ENCODE measurements at places on chromosomes 11 and 22. TPM values are rescaled to one million over a fixed set of nuclear protein-coding genes. Genes with fewer than 3 reads are reported as not detected.

Gene GAL3ST3
- not detected for polyA plus RNA-seq

Gene MS4A1
- polyA plus RNA-seq = 5.1 TPM

Gene GP1BB
- polyA plus RNA-seq = 2.8 TPM

DNA sequence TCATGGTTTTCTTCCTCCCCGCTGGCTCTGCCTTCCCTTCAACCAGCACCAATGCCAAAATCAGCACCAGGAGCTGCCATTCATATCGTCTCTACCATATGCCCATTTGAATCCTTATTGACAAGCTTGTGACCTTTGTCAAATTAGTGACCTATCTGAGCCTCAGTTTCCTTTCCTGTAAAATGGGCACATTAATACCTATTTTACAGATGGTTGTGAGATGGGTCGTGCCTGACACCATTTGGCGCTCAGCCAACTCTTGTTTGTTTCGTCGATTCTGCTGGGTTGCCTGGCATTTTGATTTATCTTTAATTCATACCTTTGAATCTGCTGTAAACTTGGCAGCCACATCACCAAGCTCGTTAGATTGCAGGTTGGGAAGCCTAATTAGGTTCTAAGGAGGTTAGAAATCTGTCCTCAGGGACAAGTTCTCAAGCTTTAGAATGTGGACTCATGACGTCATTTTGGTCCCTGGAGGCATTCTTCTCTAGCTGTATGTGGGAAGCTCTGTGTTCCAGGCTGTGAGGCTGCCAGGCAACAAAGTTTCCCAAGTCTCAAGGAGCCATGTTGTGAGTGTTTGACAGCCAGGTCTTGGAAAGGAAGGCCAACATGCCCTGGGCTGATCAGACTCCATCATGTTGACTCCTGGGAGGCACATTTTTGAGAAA is 61.0 kb downstream of the RPS6KA4 start:
- H3K4me1 ChIP-seq = peaks cover 3% of the 10 kb centered on the region
- no peak overlapping the region for H3K4me3 ChIP-seq
- H3K27ac ChIP-seq = no peak overlapping the region
- no peaks in the 10 kb centered on the region for H3K27me3 ChIP-seq
- H3K36me3 ChIP-seq = no peaks in the 10 kb centered on the region

GRCh38 chr11:60592601-60593000 is 77.4 kb downstream of the MS4A13 start:
- no peaks in the 10 kb centered on the region for H3K27me3 ChIP-seq
- no peak overlapping the region for H3K4me3 ChIP-seq
- no peak for DNase-seq
- H3K36me3 ChIP-seq = no peaks in the 10 kb centered on the region
- H3K27ac ChIP-seq = no peak overlapping the region
- no peaks in the 10 kb centered on the region for H3K4me1 ChIP-seq

- H3K27me3 ChIP-seq = no peaks in the 10 kb centered on the region
- H3K4me3 ChIP-seq = no peak overlapping the region
- H3K36me3 ChIP-seq = no peaks in the 10 kb centered on the region
- no peaks in the 10 kb centered on the region for H3K4me1 ChIP-seq
- no peak for DNase-seq
- no peak overlapping the region for H3K27ac ChIP-seq
Observed at GRCh38 chr11:70298243-70298915, 27.9 kb downstream of the PPFIA1 start.

GRCh38 chr22:44933666-44934453 is 75.9 kb downstream of the PHF21B start:
- no peaks in the 10 kb centered on the region for H3K27me3 ChIP-seq
- no peaks in the 10 kb centered on the region for H3K36me3 ChIP-seq
- no peak for DNase-seq

DNA sequence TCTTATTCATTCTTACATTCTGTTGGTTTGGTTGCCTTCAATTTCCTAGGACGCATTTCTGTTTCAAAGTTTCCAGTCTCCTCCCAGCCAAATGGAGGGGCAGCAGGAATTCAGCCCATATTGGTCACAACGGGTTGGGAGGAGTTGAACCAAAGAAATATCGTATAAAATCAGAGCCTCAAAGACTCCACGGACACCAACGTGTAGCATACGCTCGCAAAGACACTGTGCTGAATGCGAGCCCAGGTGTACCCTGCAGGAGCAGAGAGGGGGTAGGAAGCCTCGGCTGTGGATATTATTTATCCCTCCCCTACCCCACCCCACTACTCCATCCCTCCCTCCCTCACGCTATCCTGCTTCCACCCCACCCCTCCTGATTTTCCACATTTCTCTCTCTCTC is 15.5 kb upstream of the CCND1 start:
- peaks cover 3% of the 10 kb centered on the region for H3K4me1 ChIP-seq
- H3K36me3 ChIP-seq = no peaks in the 10 kb centered on the region
- no peak overlapping the region for H3K4me3 ChIP-seq
- no peaks in the 10 kb centered on the region for H3K27me3 ChIP-seq
- no peak overlapping the region for H3K27ac ChIP-seq
- no peak for DNase-seq

DNA sequence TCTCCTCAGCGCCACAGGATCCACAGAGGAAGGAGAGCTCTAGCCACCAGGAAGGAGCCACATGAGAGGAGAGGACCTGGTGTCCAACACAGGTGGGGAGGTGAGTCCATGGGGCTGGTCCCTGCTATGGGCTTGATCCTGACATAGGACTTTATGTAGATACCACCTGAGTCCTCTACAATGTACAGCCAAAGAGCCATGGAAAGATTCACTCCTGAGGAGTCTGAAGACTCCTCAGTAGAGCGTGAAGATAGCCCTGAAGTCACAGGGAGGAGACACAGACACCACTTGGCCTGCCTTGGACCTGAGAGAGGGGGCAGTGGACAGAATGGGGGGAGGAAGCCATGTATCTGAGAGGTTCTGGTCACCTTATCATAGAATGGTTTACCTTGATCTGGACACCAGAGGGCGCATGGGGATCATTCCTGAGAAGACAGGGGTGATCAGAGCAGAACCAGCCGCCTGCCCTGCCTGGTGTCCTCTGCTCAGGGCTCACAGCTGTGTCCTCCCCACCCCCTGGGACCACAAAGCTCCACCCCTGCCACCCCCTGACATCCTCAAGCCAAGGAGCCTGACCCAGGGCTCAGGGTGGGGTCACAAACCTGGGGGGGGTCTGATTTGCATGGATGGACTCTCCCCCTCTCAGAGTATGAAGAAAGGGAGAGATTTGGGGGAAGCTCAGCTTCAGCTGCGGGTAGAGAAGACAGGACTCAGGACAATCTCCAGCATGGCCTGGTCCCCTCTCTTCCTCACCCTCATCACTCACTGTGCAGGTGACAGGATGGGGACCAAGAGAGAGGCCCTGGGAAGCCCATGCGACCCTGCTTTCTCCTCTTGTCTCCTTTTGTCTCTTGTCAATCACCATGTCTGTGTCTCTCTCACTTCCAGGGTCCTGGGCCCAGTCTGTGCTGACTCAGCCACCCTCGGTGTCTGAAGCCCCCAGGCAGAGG is 77.0 kb downstream of the ZNF280B start:
- no peak overlapping the region for H3K4me3 ChIP-seq
- H3K4me1 ChIP-seq = no peaks in the 10 kb centered on the region
- no peak overlapping the region for H3K27ac ChIP-seq

DNA sequence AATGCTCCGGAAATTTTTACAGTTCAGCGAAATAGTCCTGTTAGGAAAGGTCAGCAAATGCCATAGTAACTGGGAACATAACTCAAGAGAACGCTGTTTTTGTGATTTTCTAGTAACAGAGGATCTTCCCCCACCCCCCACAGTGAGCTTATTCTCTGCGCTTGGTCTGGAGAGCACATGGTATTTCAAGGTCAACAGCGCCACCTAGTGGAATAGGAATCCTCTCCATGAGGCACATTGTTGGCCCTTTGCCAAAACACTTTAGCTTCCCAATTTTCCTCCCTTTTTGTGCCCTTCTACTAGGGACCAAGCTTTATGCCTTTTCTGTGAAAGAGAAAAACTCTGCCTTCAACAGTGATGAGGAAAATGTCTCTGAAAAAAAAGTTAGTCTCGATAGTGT is 13.2 kb upstream of the OR4C12 start:
- no peaks in the 10 kb centered on the region for H3K27me3 ChIP-seq
- H3K4me1 ChIP-seq = no peaks in the 10 kb centered on the region
- H3K4me3 ChIP-seq = no peak overlapping the region
- H3K27ac ChIP-seq = no peak overlapping the region
- no peaks in the 10 kb centered on the region for H3K36me3 ChIP-seq

- H3K36me3 ChIP-seq = peaks cover 10% of the 10 kb centered on the region
- H3K4me1 ChIP-seq = no peaks in the 10 kb centered on the region
- no peak overlapping the region for H3K4me3 ChIP-seq
- DNase-seq = no peak
- no peak overlapping the region for H3K27ac ChIP-seq
- no peaks in the 10 kb centered on the region for H3K27me3 ChIP-seq
Observed at GRCh38 chr22:29115682-29116288, 43.0 kb downstream of the KREMEN1 start.

DNA sequence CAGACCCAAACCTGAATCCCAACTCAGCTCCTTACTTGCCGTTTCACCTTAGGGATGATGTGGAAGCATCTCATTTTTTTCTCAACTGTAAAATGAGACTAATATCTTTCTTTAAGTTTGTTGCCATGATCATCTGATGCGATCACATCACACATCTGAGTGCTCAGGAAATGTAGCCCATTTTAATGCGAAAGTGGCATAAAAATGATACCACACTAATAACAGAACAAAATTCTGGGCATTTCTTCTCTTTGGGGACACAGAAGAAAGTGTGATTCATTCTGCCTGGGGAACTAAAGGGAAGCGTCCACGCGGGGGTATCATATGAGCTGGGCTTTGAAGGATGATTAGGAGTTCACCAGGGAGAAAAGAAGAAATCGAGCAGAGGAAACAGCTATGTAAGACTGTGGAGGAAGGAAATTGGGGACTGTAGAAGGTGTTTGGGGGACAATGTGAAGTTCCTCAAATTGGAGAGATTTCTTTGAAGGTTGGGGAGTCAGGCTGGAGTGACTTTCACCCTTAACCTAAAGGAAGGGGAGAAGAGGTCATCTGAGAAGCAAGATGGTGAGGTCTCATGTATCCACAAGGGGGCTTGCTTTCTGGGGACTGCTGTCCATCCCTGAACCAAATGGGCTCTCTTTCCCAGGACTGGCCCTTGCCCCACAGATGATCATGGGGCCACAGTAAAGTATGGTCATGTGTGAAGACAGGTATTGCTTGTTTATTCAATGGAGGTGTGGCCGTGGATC is 49.7 kb upstream of the NNMT start:
- H3K27ac ChIP-seq = no peak overlapping the region
- H3K4me1 ChIP-seq = no peaks in the 10 kb centered on the region
- no peaks in the 10 kb centered on the region for H3K27me3 ChIP-seq
- H3K4me3 ChIP-seq = no peak overlapping the region

All from lung (tissue), 17 donors.